ENCODE measurements at places on chromosomes 1 and 21.
A peak's percentile ranks its signal among the peaks of the same experiment; 100 is the strongest.

DNA sequence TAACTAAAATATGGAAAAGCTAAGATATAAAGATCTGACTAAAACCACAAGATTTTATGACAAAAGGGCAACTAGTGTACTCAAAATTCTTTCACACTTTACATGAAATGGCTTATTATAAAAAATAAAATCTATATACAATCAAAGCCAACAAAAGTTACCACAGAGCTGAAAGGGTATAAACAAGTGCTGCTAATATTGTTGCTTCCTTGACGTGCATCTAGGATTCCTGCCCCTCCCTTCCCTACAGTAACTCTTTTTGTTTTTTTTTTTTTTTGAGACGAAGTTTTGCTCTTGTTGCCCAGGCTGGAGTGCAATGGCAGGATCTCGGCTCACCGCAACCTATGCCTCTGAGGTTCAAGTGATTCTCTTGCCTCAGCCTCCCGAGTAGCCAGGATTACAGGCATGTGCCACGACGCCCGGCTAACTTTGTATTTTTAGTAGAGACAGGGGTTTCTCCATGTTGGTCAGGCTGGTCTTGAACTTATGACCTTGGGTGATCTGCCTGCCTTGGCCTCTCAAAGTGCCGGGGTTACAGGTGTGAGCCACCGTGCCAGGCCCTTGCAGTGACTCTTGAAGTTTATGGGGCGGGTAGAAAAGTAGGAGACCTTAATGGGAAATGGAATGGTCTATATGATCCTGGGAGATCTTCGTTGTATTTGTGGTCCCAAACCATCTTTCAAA lies 4.5 kb downstream of the SRSF4 start:
- no peak for DNase-seq

GRCh38 chr1:231931146-231931545 lies 304.6 kb downstream of the DISC1 start:
- DNase-seq, result no peak

DNA sequence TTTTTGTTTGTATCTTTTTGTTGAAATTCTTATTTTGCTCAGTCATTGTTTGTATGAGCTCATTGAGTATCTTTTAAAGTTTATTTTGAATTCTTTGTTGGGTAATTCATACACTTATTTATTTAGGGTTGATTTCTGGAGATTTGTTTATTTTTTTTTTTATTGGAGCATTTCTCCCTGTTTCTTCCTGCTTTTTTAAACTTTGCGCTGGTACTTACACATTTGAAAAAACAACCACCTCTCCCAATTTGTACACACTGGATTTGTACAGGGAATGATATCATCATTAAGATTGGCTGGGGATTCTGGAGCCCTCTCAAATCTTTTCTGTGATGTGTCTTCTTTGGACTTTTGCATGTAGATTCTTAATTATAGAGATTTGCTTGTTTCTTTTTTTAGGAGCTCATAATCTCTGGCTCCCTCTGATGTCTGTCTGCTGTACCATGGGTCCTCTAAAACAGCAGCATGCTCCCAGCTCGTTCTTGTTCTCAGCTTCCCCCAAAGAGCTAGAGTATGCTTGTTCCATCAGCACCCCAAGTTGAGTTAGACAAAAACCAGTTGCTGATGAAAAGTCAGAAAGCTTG lies 310.7 kb downstream of the DUSP10 start:
- DNase-seq, result peak; percentile 21

- no peak for DNase-seq
Observed at GRCh38 chr1:21156019-21156418, 20.7 kb downstream of the EIF4G3 start.

DNA sequence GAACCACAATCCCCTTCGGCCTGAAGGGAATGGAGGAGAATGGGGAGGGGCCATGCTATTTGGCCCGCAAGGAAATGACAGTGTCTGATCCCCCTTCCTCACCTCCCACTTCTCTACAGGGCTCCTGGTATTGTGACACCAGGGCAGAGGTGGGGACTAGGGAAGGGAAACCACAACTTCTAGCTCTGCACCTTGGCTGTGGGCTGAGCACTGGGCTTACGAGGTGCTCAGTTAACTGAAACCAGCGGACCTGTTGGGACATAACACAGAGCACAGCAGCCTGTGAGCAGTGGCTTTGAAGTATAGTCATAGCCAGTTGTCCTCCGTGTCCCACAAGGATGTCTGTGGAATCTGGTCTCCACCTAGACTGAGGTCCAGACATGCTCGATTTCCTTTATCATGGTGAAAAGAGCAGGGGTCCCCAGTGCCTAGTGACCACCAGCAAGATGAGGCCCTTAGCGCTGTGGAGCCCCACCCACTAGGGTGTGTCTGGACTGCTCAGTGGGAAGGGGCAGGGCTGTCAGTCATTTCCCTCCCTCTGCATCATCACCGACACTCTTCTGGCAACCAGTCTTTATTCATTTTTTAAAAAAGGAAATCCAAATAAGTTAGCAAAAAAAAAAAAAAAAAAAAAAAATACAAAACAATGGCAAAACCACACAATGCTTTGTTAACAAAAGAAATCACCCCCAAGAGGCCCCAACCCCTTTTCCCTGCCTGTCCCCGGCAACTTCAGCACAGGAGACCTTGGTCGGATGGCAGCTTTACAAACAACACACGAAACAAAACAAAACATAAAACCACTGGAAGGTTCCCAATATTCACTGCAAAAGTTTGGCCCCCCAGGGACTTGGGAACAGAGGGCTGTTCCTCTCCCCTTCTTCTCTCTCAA lies 3.0 kb downstream of the MYOG start:
- no peak for DNase-seq

DNA sequence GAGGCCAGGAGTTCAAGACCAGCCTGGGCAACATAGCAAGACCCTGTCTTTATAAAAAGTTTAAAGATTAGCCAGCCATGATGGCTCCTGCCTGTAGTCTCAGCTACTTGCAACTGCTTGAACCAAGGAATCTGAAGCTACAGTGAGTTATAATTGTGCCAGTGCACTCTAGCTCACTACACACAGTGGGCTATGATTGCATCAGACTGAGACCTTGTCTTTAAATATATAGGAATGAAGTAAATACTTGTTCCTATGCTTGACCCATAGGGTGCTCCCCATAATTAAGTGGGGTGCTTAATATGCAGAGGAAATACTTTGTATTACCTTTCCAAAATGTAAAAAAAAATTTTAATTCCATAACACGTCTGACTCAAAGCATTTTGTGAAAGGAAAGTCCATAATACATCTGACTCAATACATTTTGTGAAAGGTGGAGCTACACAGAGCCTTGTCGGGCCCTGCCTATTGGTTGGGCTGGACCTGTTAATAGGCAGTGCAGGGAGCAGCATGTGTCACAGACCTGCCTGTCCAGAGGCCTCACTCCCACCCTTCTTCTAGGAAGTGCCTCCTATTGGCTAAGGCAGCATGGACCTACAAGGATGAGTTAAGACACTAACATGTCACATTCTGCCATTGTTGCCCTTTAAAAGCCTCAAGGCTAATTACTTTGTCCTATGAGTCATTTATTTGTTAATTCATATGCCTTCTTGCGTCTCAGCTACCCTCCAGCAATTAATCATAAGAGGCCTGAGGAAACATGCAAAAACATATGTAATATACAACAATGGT lies 33.6 kb downstream of the CD58 start:
- DNase-seq, result no peak

DNA sequence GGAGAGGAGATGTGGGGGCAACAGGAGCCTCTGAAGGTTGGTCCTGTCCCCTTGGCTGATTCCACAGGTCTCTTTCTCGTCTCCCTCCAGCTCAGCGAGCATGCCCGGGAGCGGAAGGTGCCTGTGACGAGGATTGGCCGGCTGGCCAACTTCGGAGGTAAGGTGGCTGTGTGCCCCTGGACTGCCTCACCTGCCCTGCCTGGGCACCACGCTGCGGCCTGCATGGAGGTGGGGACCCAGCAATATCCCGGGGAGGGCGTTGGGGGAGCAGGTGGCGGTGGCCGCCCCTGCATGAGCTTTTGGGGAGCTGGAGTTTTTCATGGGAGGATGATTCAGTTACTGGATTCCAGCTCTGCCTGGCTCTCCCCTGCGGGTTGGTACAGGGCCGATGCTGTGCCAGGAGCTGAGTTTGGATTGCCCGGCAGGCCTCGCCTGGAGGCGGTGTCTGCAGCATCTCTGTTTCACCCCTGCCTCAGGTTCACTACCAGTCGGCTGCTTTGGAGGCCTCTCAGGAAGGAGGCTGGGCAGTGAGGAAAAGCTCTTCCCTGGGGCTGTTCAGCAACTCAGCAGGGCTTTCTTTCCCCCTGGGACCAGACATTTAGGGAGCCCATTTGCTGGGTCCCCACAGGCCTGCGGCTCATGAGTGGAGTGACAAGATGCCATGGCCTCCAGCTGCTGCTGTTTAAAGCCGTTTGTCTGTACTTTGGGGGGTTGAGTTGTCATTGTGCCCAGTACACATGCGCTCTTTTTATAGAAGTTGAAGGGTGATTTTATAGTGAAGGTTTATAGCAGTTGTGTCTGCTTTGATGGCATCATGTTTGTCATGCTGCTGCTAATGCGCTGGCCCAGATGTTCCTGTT lies 25.7 kb downstream of the COQ8A start:
- no peak for DNase-seq

DNA sequence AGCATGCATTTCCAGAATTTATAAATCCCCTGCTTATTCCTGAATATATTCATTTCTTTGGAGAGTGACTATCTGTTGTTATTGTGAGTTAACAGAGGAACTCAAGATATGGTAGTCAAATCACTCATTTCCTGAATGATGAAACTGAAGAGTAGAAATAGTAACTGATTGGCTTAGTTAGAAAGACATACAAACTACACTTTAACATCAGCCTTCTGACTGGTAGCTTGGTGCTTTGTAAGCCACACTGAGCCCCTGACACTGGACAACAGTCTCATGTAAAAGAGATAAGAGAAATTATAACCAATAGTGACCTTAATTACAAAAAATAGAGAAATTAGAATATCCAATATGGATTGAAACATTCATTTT lies 4.8 kb downstream of the GBP7 start:
- no peak for DNase-seq

DNA sequence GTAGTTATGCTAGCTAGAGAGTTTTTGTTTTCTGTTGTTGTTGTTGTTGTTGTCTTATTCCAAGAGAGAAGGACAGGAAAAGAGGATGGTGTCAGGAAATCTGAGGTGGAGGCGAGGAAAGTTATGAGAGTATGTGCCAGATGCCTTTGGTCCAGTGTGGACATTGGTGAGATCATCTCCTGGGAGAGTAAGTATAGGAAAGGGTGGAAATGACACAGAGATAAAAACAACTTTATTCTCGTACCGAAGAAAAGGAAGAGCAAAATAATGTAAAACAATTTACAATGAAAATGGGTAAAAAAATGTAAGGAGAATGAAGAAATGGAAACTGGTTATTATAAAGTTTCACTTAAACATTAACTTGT lies 97.4 kb upstream of the ADGRL2 start:
- DNase-seq, result no peak

GRCh38 chr21:37896788-37897187 lies 19.5 kb downstream of the KCNJ6 start:
- DNase-seq, result no peak

GRCh38 chr1:235152235-235152634 lies 8.8 kb downstream of the RBM34 start:
- no peak for DNase-seq

- no peak for DNase-seq
Observed at GRCh38 chr1:1419813-1420653, 1.0 kb downstream of the ANKRD65 start.

DNA sequence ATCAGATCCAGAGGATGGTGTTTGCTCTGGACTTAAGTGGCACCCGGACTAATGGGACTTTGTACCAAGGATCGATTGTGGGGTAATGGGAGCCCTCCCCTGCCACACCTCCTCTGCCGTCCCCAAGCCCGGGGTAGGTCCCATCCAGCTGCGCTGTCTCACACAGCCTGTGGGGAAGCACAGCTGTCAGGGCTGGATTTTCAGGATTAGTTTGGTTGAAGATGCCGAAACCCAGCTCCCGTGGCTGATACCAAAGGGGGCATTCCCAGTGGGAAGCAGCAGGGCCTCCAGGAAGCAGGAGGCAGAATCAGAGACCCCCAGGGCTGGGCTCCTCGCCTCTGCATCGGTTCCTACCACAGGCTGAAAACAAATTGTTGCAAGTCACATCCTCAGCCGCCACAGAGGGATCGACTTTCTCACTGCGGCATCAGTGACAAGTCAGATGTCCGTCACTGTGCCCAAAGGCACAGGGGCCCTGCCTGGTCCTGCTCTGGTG lies 59.7 kb downstream of the MATN1 start:
- no peak for DNase-seq

- no peak for DNase-seq
Observed at GRCh38 chr1:19390901-19391595, 78.9 kb downstream of the SLC66A1 start.

GRCh38 chr1:20981915-20982314 lies 194.8 kb downstream of the EIF4G3 start:
- DNase-seq, result no peak

DNA sequence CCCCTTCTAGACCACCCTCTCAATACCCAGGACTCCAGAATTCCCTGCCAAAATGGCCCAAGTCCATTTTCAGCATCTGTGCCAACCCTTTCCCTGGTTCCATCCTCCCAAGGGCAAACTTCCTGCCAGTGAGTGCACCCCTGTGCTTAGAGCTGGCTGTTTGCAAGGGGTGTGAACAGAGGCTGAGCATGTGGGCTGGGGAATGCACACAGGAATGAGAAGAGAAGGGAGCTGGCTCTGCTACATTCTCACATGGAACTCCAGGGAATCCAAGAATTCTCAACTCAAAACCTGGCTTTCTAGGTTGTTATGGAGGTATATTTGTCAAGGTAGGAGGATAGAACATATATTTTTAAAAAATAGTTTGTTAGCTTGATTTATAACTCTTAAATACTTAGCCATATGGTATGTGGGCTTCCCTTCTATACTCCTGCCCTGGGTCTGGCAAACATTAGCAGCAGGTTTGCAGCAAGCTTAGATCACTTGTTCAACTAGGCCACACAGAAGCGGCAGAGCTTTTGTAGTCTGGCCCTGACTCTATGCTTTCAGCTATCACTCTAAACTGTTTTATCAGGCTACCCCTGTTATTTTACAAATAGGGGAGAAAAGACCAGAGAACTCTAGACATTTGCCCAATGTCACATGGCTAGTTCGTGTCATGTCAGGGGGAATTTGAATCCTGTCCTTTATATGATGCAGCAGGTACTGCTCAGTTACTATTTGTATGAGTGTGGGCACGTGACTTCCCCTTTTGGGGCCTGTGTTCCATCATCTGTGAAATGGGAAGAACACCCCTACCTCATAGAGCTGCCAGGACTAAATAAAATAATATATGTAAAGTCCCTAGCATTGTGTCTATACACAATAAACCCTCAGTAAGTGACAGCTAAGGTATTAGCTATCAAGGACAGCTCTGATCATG lies 8.1 kb upstream of the STMN1 start:
- DNase-seq, result no peak

DNA sequence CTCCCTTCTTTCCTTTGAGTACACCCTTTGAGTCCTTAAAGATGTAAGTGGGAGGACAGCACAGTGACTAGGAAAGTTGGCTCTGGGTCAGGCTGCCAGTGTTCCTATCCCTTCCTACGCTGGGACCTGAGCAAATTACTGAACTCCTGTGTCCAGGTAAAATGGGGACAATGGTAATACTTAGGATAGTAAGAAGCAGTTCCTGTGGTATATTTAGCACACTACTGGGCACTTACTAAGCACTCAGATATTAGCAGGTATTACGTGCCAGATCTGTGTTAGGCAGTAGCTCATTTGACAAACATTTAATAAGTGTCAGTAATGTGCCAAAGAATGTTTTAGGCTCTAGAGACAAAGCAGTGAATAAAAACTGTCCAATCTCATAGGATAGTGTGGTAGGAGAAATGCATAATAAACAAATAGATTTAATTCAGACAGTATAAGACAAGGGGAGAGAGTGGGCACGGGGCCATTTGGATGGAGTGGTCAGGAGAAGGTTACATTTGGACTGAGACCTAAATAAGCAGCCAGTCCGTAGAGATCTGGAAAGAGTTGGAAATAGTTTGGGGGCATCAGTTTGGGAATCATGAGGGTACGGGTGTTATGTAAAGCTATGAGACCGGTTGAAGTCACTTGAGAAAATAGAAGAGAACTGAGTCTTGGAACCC lies 26.2 kb upstream of the ZFP69B start:
- DNase-seq, result no peak
